Vagina (tissue), 2 donors: ENCODE measurements at places on chromosomes 6 and 20.

- DNase-seq: no peak
Observed at GRCh38 chr20:19244291-19244690, 31.8 kb downstream of the SLC24A3 start.

- no peak for DNase-seq
Observed at GRCh38 chr6:131005439-131006016, 57.5 kb downstream of the EPB41L2 start.

- DNase-seq: no peak
Observed at GRCh38 chr6:45692021-45692420, 314.3 kb upstream of the SUPT3H start.

GRCh38 chr20:24495266-24495665 lies 25.8 kb downstream of the SYNDIG1 start:
- no peak for DNase-seq

DNA sequence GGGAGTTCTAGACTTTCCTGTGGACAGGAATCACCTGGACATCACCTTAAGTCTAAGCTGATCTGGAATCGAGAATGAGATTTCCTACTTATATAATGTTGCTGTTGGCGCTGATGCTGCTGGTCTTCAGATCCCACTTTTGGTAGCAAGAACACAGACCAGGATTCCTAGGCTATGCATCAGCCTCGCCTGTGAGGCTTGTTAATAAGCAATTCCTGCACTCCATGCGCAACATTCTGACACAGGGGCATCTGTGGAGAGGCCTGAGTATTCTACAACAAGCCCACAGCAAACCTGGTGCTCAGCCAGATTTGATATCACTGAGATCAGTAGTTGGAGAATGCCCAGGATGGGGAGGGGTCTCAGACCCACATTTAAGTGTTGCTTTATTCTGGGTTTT lies 52.0 kb upstream of the TRIM26 start:
- DNase-seq: no peak

GRCh38 chr6:28944412-28944865 lies 20.7 kb upstream of the TRIM27 start:
- no peak for DNase-seq
